NCI-H1417 treated with DMSO at 0.1 percent for 48 hours (cell line): ENCODE measurements at places on chromosomes 2 and 18.

- peak; percentile 20 for DNase-seq
These were observed 52.2 kb downstream of the CDK15 start for GRCh38 chr2:201858281-201859184.

- no peak for DNase-seq
These were observed 57.6 kb downstream of the BCL2L11 start for GRCh38 chr2:111178296-111178695.

DNA sequence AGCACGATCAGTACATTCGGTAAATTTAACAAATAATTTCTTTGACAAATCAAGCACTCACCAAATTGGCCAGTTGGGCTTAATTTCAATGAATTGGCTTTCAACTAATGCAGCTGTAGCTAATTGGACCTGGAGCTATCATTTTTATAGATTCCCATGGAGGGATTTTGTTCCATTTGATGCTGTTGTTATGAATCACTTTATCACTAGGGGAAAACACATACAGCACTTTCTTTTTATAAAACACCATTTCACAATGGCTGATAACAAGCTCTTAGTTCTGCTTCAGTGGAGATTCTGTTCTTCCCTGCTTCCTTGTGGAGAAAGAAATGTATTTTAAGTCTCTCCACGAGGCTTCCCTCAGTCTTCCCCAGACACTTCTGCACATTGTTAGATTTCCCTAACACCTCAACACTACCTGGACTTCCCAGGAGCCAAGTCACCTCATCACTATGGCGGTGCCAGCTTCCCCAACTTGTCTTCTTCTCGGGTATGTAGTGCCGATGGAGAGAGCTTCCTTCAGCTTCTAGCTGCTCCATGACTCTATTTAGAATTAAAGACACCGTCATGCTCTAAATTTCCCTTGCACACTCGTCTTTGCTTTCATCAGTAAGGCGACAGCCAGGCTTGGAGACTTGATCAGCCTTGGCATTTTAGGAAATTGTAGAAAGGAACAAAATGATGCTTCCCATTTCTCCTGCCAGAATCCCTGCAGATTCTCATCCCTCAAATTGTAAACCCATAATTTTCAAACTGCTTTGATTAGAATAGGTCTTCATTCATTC is 72.0 kb downstream of the INPP5D start:
- DNase-seq = no peak

- no peak for DNase-seq
These were observed 305.5 kb downstream of the PTPRM start for GRCh38 chr18:7872569-7872968.

GRCh38 chr2:204239411-204240165 is 303.0 kb downstream of the ICOS start:
- no peak for DNase-seq

GRCh38 chr2:236169151-236169721 is 1.1 kb upstream of the GBX2 start:
- DNase-seq = no peak

DNA sequence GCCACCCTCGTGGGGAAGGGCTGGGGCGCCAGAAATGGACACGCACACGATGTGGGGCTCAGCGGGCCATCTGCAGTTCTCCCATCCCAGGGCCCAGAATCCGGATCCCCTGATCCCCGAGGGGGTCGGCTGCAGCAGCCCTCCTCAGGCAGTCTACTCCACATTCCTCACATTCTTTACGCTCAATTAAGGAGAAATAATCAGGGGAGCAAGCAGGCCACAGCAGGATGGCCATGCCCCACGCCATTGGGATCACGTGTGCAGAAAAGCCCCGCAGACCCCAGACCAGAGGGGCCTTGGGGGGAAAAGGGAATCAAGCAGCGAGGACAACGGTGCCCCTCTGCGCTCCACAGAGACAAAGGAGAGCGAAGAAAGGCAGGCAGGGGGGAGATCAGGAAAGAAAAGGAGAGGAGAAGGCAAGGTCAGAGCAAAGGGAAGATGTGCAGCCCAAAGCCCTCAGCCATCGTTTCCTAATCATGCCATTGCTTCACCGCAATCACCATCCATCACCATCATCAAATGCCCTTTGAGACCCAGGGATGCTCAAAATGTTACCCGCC is 17.5 kb upstream of the PKDCC start:
- DNase-seq = no peak

- no peak for DNase-seq
These were observed 1.0 kb downstream of the SP5 start for GRCh38 chr2:170715932-170716777.
